ENCODE measurements at places on chromosomes 3 and 15. TPM values are rescaled to one million over a fixed set of nuclear protein-coding genes. Genes with fewer than 3 reads are reported as not detected.

DNA sequence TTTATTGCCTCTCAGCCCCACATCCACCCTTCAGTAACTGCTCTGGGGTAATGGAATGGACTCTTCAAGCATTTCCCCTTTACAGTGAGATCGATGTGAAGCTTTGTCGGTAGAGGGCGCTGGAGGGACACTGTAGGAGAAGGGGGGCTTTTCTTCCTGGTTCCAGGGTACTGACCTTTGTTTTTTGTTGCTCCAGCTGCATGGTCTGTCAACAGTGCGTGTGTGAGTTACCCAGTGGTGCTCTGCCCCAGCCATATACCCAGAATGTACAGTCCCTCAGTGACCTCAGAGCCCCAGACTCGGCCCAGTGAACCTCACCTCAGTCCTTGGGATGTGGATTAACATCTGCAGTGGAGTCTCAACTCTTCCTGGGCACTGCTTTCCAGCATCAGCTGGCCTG lies 180.3 kb upstream of the TSC22D2 start:
- peak; percentile 68 for DNase-seq

The FBLN2 gene
- total RNA-seq = 52.7 TPM

GRCh38 chr3:110099711-110100110 lies 762.4 kb upstream of the DPPA4 start:
- no peak for DNase-seq

DNA sequence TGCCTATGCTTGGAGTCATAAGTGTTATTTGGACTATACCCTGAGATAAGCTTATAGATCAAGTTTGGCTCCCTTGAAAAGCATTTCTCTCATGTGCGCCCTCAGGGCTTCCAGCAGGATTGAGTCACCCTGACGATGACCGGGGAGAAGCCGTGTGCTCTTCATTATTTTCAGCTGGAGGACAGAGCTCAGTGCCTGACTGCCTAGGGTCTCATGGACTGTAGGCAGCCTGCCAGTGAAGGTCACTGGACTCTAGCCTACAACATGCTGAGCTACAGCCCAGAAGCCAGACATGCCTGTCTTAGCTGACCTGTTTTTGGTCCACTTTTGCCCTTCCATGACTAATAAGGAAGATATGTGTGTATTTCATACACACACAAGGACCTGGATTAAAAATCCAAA lies 31.6 kb upstream of the NUDT16 start:
- DNase-seq = peak; percentile 95

The NSUN3 gene
- total RNA-seq = 12.3 TPM

- DNase-seq = peak; percentile 88
Measured at GRCh38 chr15:34721802-34722438, 32.9 kb downstream of the GJD2 start.

The CDV3 gene
- 94.5 TPM for total RNA-seq

- DNase-seq = no peak
Measured at GRCh38 chr3:126314790-126315658, 42.2 kb downstream of the KLF15 start.

The ISG20 gene
- 7.8 TPM for total RNA-seq

Measured in RPMI7951 (cell line).